ENCODE measurements at places on chromosomes 2 and 18. TPM values are rescaled to one million over a fixed set of nuclear protein-coding genes. Genes with fewer than 3 reads are reported as not detected.

DNA sequence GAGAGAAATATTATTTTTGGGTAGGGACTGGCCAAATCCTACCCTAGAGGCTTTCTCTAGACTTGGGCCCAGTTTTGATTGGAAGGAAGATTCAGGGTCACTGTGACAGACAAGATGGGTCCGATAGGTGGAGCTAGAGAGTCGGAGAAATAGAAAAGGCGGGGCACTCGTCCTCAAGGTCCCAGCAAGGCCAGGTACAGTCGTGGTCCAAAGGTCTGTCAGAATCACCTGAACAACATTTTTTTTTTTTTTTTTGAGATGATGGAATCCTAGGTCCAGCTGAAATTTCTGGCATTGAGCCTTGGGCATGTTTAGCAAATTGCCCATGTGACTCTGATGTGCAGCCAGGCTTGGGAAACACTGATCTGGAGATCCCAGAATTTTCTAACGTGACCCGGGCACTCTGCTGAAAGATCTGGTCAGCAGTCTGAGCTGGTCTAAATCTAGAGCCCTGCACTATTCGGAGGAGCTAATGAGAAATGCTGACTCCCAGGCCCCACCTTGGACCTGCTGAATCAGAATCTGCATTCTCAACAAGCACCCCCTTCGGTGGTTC, 23.0 kb upstream of the NTSR2 start:
- DNase-seq = no peak

GRCh38 chr2:203960811-203961210, 24.2 kb downstream of the ICOS start:
- DNase-seq = no peak

GRCh38 chr2:100285691-100286090, 36.6 kb downstream of the LONRF2 start:
- no peak for DNase-seq

DNA sequence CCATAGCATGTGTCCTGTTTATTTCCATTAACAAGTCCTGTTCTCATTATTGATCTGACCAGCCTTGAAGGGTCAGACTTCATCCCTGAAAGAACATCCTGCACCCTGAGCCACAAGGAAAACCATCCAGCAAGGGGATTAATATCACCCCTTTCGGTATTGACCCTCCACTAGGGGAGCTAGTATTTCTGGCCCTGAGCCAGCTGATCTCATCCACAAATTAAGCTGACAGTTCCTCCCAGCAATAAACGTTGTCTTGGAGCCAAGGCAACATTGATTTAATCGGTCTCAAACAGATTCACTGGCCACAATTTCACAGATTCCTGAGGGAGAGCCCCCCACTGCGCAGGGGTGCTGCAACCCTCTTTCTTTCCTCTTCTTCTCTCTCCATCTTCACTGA, 353.1 kb upstream of the FANCL start:
- DNase-seq = no peak

GRCh38 chr18:55227771-55228170, 268.5 kb upstream of the CCDC68 start:
- DNase-seq = no peak

DNA sequence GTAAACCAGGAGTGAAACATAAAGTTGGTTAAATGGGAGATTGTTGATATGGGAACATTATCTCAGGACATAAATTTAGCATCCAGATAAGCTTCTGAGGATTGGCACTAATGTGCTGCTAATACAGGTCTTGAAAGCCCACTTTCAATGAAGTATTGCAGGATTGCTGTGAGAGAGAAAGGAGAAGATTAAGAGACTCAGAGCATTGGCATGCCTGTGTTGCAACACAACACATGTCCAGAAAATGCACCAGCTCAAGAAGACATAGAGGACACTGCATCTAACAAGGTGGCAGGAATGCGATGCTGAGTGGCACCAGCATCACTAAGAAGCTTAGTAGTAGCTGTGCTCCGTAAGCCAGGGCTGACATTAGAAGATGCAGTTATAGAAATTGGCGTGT, 728.9 kb downstream of the SUCLG1 start:
- no peak for DNase-seq

GRCh38 chr2:18232731-18233438, 327.6 kb downstream of the RDH14 start:
- DNase-seq = no peak

DNA sequence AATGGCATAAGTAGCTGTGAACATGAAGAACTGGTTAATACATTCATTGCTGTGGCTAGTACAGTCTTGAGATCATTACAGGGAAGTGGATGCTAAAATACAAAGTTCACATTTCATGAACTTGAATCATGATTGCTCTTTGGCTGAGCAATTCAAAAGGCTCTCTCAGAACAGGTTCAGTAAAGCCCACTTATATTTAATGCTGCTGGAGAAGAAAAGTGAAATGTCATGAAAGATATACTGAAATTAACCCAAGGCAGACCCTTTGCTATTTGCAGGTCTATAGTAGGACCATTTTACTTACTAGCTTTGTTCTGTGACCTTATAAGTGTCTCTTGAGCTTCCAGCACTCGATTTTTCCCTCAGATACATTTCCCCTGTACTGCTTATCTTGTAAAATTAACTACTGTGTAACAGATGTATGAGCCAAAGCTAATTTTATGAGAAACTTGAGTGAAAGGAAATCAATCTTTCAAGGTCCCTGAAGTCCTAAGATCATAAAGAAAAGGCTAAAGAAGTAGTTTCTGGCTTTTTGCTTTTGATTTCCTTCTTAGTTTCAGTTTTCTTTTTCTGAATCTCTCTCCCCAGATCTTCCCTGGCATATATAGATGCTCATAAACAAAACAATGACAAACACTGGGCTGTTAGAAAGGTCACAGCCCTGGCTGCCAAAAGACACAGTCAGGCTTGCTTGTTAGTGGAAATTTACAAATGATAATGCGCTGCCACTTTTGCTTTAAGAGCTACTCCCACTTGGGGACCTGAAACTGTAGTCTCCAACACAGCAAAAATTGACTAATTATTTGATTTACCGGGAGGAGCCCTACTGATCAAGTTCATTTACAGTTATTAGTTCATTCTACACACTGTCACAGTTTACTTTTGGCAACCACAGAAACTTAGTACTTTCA, 132.7 kb upstream of the XPO1 start:
- no peak for DNase-seq

- DNase-seq = no peak
Observed at GRCh38 chr18:43662657-43663056, 385.4 kb upstream of the SYT4 start.

DNA sequence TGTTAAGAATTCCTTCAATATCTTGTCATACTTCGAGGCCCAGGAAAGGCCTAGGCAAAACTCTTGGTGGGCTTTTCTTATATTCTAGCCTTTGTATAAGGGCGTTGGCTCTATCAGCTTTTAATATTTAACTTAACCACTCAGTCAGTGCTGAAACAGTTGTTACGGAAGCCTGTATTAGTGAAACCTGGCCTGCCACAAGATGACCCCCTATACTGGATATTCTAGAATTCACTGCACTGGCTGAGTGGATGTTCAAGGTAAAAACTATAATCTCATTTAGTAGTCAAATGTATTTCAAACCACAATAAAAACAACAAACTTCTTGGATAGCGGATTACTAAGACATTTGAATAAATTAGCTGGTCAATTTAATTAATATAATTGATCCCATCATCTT, 91.7 kb upstream of the HNMT start:
- no peak for DNase-seq

GRCh38 chr2:3148716-3149115, 228.9 kb downstream of the EIPR1 start:
- DNase-seq = no peak

- no peak for DNase-seq
Observed at GRCh38 chr2:241891988-241892298, 22.4 kb downstream of the RTP5 start.

DNA sequence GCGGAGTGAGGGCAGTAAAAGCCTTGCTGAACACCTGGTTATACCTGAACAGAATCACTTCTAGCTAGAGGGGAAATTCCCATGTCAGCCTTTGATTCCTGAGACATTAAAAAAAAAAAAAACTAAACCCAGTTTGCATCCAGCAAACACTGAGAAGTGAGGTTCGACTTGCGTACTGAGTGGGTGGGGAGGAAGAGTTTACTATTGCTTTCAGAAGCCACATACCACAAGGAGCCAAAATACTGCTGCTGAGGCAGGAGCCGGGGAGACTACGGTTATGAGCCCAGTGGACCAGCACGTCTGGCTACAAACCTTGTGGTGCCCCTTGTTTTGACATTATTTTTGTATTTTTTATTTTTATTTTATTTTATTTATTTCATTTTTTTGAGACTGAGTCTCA, 2.7 kb downstream of the COLEC11 start:
- DNase-seq = no peak

DNA sequence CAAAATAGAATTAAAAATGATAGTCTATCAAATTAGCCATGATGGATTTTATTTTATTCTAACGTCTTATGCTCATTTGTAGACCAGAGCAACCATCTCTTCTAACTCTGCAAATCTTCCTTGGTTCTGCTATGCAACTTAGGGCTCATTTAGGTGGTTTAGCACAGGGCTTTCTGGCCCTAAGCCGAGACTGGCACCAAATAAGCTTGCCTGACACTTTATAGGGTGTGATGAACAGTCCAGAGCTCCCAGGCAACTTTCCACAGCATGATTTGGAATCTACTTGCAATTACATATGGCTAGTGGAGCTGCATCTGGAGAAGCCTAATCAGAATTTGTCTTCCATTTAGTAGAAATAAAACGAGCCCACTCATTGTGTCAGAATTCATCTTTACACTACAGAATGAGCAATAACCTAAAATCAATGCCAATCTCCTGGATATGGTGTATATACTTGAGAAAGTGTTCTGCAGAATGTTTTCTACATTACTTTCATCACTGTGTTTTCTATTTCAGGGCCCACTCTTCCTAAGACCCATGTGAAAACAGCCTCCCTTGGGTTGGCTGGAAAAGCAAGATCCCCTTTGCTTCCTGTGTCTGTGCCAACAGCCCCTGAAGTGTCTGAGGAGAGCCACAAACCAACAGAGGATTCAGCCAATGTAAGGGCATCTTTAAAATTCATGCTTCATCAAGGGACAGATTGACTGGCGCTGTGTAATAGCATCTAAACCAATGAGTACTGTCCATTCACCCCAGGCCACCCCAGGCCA, 698.2 kb downstream of the MBD2 start:
- DNase-seq = no peak

DNA sequence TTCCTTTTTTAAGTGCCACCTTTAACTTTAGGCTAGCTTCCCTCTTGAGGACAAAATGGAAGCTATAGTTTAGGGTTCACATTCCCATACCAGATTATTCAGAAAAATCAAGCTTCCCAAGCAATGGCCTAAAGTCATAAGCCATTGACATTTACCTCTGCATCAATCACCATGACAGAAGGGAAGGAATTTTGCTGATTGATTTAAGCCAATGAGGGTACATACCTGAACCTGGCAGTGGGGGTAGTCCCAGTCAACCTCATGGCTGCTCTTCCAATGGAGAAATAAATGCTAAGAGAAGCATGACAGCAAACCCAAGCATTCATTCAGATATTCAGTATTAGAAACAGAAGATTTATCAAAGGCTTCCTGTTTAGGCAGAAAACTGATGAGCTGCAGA, 128.4 kb upstream of the CREB1 start:
- no peak for DNase-seq

DNA sequence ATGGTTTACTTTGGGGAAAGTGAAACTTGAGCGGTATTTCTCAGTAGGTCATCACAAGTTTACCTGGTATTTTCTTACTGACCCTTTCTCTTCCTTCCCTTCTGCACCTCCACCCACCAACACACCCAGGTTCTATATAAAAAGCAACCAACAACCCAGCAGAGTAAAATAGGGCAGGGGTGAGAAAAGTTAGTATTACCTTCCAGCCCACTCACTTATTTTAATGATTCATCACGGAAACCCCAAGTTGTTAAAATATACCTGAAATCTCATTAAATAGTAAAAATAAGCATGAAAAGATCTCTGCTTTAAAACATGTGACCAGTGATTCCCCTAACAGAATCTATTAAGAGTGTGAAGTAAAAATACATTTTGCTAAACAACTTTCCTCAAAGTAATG, 306.1 kb downstream of the ZEB2 start:
- DNase-seq = no peak

DNA sequence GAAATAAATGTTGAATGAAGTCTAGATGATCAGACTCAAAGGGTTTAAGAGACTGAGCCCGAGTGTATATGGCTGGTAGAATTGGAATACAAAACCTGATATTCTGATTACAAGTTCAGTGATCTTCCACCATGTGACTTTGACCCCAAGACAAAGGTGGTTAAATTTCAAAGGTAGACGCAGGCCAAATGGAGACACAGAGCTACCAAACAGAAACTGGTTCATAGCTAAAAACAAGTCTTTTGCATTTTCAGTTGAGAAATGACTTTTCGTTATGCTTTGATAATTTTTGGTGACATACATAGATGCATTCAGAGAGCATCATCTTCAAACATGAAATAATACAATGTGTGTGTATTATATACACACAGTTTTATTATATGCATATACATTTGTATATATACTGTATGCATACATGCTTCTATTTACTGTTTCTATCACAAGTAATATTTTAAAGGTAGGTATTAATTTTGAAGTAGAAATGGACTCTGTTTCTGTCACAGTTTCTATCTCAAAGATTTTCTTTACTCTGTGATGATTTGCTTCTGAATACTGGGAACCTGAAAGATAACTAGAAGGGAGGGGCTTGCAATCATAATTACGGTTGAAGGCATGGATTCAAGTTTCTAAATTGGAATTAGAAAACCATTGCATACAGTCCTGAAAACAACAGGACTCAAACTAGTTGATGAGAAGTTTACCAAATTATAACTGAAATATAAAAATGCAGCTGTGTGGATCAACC, 142.3 kb downstream of the ABCA12 start:
- no peak for DNase-seq

DNA sequence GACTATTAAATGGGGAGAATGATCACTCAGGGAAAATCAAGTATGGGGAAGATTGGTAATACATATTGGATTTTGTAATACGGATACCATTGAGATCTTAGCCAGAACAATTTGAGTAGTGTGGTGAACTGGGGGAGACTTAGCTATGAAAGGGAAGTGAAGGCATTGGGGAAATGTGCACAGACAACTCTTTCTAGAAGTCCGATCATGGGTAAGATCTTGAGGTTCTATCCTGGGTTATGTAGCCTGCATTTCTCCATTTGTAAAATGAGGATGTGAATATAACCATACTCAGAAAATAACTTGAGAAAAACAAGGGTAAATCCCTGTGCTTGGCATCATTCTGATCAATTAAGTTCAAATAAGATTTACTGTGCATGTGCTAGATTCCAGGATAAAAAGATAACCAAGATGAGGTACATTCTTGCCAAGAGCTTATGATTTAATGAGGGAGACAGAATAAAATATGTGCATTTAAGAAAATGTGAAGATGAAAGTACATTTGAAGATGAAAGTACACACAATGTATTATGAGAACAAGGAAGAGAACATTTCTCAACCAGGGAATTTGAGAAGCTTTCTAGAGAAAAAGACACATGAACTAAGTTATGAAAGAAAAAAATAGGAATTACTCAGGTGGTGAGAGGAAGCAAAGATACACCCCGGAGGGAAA, 49.5 kb downstream of the SLC40A1 start:
- no peak for DNase-seq

The CYTIP gene
- polyA plus RNA-seq = 0.62 TPM

The CROCC2 gene
- 0.20 TPM for polyA plus RNA-seq
